Stimulated activated CD4-positive, alpha-beta T cell treated with anti-CD3 and anti-CD28 coated beads, Interleukin-2, amount 100 ng/mL, for 48 hours (primary cell): ENCODE measurements at places on chromosomes 7 and 10.

DNA sequence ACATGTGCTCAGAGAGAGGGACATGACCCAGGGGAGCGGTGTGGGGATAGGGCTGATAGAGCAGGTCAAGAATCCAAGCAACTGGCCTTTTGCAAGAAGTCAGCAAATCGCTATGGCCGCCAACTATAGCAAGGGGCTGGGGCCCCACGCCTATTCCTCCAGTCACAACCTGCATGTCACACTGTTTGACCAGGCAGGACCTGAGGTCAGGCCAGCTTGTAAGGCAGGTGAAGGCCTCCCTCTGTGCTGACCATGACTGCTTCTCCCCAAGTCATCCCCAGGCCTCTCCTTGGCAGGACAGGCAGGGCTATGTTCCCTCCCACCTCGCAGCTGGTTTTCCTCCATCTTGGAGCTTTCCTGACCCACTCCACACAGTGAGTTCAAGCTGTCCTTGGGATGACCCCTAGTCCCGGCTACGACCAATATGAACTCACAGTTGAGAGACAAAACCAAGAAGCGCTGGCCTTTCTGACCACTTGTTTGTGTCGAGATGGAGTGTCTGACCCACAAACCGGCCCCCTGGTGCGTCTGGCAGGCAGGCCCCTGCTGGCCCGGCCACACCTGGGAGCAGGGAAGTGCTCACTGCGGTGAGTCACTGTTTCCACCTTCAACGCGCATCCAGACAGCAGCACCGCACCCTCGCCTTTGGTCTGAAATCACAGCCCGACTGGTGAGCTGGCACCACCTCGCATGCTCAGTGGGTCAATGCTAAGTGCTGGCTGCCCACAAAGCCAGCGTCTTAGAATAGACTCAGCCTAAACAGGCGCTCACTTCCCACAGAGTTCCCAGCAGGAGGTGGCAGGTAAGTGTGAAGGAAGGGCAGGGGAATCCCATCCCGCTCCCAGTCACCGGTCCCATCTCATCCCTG, 81.4 kb downstream of the VWA2 start:
- DNase-seq = no peak

DNA sequence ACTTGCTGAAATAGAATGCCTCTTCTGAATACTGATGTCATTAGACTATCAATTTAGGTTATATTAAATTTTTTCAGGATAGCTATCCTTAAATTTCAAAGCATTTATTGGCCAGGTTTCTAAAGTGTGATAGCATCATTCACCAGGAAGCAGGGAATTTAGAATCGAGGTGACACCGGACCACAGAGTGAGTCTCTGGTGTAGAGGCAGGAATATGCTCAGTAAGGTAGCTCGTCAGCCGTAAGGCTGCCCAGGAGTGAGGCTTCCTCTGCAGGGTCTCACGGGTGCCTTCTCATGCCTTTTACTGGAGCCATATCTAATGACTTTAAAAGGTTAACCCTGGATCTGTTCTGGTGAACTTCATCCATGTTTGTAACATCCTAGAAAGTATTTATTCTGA, 170.8 kb upstream of the KLF14 start:
- DNase-seq = no peak

GRCh38 chr7:141511676-141512396, 39.4 kb upstream of the AGK start:
- no peak for DNase-seq

GRCh38 chr10:35561715-35562114, 43.4 kb upstream of the GJD4 start:
- no peak for DNase-seq
